ENCODE measurements at places on chromosomes 2 and 18.

- no peak for DNase-seq
Observed at GRCh38 chr2:62972601-62973000, 78.0 kb upstream of the OTX1 start.

- DNase-seq, result no peak
Observed at GRCh38 chr2:147068071-147068470, 776.8 kb upstream of the ACVR2A start.

DNA sequence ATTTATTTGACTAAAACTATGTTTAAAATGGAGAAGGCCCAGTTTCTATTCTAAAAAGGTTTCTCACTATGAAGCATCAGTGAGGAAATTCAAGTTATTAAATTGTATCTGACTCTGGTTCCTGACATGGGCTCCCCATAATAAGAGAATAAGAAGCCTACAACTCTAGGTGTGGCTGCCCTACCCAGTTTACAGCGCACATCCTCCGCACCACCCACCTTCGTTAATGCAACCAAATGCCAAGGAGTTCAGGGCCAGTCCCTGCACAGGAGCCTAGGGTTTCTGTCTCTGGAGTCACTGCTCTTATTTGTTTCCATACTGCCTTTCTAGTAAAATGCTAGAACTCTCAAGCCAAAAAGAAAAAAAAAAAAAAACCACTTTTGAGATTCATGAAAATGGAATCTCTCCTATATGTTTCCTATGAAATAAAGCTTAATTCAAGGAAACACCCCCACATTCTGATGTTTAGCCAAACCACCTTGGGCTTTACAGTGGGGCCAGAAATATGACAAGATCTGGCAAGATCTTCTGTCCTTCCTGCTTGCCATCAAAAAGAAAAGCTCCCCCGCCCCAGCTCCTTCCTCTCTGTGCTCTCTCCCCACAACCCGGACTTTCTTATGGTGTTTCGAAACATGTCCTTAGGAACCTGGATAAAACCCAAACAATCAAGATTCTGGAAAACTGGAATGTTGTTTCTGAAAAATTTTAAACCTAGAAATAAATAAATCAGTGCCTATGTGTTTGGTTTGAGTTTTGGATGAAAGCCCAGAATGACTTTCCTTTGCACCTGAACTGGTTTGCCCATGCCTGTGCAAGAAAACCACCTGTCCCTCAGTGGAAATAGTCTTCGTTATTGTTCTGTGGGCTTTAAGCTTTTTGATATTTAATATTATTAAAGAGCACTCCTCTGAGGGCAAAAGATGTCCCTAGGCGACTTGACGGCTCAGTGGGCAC is 136.7 kb downstream of the SP3 start:
- no peak for DNase-seq

DNA sequence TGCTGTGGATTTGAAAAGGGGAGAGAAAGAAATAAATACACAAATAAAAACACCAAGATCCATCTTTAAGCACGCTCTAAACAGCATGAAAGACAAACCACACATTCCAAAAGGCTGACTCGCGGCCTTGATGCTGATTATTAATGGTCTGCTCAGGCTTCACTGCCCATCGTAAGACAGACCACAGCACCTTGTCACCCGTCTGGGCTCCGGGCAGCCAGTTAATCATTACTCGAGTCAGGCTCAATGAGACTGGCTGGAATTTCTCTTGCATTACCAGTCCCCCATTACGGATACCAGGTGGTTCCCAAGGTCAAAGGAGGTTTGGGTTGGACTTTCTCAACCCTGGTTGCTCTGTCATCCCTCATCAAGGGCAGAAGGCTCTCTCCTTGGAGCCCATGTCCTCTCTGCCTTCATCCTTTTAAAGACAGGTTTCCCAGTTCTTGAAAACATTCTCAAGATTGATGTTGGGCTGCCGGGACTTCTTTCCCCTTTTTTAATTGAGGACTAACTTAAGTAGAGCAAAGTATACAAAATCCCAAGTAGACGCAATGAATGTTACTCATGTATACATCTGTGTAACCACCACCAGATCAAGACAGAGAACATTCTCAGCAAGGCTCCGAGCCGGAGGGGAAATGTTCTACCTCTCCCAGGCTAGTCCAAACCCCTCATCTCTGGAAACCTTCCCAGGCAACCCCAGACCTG is 8.1 kb downstream of the SMAD7 start:
- DNase-seq, result no peak

- DNase-seq, result no peak
Observed at GRCh38 chr2:54038835-54039234, 68.0 kb upstream of the PSME4 start.

DNA sequence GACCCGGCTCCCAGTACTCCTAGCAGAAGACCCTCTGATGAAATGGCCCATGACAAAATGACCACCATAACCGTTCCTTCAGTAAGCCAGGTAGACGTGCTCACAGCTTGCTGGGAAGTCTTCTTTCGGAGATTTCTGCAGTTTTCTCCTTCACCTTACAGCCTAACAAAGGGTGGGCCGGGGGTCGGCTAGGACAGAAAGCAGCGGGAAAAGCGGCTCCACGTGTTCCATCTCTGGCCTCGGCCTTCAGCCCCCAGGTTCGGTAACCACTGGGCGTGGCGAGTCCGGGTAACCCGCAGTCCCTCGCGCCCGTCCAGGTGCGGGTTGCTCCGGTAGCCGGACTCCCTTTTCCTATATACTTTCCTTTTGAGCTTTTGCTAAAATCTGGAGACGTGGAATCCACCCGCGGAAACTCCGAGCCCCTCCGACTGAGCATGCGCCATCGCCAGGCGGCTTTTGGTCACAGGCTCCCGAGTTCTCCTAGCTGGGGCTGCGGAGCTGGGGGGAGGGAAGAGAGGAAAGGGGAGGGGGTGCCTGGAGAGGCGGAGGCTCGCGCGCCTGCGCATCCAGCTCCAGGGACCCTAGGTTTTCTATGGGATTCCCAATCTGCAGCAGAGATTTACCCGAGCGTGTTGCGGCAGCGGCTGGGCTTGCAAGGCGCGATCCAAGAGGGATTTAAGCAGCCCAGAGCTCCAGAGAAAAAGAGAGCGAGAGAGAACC is at the start of gene VSNL1:
Gene VSNL1 (plus strand): TSS at position 604 of the 720 bp plus-strand sequence. CDS start 51,379 bp downstream, outside the sequence.
- peak; percentile 79 for DNase-seq

GRCh38 chr2:75134860-75135259 is 64.5 kb downstream of the TACR1 start:
- DNase-seq, result no peak

- DNase-seq, result no peak
Observed at GRCh38 chr18:70554854-70555445, 266.1 kb downstream of the SOCS6 start.

DNA sequence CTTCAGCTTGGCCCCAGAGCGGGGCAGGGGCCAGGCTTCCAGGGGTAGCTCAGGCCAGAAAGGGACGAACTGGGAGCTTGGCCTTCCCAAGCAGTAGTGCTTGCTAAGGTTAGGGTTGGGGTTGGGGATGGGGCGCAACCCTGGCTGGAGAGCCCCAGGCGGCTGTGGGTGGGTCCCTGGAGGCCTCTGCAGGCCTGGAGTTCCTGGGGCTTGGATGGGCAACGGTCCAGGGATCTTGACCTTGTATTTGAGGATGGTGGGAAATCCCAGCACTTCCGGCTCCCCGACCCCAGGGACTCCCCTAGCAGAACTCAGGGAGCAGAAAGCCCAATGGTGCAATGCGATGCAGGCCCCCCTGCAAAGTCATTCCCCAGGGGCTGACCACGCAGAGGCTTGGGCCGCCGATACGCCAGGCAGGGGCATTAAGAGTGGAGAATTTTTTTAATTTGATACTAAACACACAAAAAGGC is 12.6 kb upstream of the MLPH start:
- peak; percentile 38 for DNase-seq

GRCh38 chr2:98698896-98699295 is 32.0 kb downstream of the MGAT4A start:
- DNase-seq, result no peak

Measured in amygdala (tissue), 56 donors.